Foreskin fibroblast (primary cell): ENCODE measurements at places on chromosomes 4 and X.

DNA sequence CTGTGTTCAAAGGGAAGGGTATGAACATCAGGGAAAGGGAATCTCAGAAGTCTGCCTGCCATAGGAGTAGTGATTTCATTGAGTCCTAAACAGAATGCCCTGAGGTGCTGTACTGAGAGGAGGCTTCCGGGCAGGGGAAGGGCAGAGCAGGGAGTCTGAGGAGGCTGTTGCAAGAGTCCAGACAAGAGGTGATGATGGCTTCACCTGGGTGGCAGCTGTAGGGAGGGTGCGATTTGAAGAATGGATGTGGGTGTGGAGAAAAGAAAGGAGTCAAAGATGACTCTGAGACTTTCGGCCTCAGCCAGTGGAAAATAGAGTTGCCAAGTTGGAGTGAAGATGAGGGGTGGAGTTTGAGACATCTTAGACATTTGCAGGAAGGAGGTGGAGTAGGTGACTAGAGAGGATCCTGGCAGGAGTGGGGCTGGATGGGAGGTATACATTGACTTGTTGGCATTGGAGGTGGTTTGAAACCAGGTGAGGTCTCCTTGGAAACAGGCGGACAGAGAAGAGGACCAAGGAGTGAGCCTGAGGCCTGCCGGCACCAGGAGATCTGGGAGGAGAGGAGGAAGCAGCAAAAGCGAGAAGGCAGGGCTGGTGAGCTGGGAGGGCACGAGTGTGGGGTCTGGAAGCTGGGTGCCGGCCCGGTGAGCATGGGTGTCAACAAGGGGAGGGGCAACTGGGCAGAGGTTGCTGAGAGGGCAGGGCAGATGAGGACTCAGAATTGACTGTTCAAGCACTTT, 24.2 kb downstream of the TBC1D14 start:
- no peak for DNase-seq

DNA sequence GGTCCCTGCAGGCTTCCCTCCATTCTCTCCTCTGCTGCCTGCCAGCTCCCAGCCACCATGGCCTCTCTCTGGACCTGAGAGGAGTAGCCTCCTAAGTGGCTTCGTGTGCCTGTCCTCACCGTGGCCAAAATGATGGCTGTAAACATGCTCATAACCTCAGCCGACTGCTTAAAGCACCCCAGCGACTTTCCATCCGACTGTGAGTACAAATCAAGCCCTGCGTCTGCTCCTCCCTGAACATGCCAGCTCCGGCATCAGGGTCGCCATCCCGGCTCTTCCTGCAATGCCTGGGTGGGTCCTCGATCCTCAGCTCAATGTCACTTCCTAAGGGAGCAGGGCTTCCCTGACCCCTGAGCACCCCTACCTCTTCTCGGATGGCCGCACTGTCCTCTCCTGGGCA, 3.3 kb upstream of the SORCS2 start:
- no peak for DNase-seq

GRCh38 chrX:23826216-23826615, 43.2 kb downstream of the SAT1 start:
- no peak for DNase-seq

GRCh38 chr4:26386386-26386785, 65.6 kb downstream of the RBPJ start:
- no peak for DNase-seq

DNA sequence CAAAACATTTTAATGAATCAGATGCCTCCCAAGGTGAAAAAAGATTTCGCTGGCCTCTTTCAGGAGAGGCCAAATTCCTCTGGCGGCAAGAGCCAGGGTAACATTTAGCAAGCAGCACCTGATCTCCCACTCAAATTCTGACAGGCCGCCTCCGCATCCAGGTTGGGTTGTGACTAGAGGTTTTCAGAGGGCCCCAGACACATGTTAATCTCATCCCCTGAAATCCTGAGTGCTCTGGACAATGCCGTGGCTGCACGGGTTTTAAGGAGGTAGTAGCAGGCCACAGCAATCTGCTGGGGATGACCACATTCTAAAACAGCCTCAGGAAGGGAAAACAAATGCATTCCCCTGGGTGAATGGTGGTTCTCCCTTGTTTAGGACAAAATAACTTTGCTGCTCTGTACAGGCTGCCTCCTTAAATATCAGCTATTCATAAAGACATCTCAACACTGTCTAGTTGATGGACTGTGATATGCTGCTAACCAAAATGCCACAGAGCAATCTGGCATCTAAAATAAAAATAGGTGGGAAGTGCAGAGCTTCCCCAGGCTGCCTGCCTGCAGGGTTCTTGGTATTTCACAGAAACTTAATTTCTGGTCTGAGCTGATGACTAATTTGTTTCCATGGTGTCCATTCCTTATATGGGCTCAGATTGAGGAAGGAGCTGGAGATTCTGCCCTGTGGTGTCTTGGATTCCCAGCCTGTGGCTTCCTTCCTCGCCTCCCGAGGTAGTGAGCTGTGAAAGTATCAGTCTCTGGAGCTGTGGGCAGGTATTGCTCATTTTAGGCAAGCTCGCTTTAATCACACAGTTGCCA, 202.0 kb downstream of the DCLK2 start:
- DNase-seq: peak; percentile 82

DNA sequence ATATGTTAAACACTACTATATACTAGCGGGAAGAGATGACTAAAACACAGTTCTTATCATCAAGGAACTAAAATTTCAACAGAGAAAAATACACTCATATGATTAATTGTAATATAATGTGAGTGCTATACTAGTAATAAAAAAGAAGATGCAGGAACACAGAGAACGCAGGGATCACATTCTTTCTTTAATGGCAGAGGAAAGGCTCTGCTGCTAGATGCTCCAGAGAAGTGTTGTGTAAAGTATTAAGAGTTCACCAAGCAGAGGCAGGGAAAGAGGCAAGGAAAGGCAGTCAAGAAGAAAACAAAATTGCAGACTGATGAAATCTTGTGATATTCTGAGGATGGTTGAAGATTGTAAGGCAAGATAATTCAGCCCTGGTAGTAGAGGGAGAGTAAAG, 394.7 kb downstream of the PDGFC start:
- DNase-seq: no peak

DNA sequence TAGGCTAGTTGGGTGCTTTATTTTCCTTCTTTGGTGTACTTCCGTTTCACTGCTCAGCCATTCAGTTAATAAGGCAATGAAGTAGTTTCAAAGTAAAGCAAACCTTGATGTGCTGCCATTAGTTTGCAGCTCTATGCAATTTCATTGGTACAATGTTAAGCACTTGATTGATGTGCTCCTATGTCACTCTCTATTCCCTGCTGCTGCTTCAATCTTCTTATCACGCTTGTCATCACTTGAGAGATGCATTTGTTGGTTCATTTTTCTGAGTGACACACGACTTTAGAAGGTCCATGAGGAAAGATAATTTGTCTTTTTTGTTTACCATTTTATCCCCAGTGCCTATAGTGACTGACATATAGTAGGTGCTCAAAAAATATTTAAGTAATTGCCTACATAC, 871.0 kb upstream of the PABPC4L start:
- DNase-seq: no peak

- peak; percentile 34 for DNase-seq
These were observed 51.9 kb upstream of the LAS1L start for GRCh38 chrX:65586491-65586890.

GRCh38 chr4:169620880-169621248, 486 bp downstream of the CLCN3 start:
- no peak for DNase-seq

DNA sequence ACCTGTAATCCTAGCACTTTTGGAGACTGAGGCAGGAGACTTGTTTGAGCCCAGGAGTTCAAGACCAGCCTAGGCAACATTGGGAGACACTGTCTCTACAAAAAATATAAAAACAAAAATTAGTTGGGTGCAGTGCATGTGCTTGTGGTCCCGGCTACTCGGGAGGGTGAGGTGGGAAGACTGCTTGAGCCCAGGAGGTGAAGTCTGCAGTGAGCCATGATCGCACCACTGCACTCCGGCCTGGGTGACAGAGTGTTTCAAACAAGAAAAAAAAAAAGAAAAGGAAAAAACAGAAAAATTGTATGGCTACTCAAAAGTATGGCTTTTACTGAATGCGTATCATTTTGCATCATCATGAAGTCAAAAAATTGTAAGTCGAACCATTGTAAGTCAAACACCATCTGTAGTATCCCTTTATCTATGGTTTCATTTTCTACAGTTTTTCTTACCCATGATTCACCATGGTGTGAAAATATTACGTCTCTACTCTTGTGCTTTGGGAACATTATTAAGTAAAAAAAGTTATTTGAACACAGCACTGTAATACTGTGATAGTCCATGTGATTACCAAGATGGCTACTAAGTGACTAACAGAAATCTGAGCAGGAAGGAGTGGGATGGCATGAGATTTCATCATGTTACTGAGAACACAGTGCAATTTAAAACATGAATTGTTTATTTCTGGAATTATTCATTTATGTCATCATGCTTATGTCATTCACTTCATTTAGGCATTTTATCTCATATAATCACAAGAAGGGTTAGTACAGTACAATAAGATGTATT, 26.5 kb upstream of the MANBA start:
- peak; percentile 86 for DNase-seq

DNA sequence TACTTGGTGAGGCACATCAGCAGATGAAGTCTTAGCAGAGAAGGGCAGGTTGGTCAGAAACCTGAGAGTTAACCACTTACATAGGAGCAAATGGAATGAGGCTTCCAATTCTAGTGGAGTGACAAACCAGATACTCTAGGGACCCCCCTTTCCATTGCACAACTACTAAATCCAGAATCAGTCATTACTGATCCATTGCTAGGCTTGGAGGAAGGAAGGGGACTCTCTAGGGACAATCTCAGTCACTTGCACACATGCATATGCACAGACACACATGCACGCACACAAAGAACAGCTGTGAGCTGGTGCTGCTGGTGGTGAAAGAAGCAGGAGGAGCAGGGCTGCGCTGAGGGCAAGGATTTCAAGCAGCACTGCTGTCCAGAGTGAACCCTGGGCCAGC, 25.7 kb downstream of the PNMA5 start:
- DNase-seq: no peak

- no peak for DNase-seq
These were observed 5.5 kb downstream of the CD38 start for GRCh38 chr4:15783676-15784075.

DNA sequence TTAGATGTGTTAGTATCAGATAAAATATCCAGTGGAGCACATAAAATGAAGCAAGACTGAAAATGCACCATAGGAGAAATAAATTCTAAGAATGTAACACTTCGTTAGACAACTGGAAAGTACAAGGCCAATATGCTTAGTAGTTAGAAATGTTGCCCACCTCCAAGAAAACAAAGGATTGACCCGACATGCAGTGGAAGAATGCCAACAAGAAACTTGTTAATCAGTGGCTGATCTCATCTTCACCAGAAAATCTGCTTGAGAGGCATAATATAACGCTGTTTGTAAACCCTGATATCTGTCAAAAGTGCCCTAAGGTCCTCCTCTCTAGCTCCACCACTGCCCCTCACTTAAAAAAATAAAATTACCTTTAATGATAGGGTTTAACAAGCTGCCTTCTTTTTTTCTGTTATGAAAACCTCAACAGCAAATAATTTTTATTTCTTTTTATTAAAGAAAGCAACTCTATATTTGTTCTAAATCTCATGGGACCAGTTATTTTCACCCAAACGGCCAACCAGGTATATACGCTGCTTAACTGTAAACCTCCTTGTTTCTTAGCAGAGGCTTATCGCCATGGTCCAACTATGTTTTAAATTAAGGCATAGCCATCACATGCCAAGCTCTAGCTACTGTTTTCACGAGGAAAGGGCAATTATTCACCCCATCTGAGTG, 1.8 kb downstream of the RASGEF1B start:
- DNase-seq: no peak

GRCh38 chr4:67038228-67038566, 507.1 kb downstream of the CENPC start:
- DNase-seq: no peak

DNA sequence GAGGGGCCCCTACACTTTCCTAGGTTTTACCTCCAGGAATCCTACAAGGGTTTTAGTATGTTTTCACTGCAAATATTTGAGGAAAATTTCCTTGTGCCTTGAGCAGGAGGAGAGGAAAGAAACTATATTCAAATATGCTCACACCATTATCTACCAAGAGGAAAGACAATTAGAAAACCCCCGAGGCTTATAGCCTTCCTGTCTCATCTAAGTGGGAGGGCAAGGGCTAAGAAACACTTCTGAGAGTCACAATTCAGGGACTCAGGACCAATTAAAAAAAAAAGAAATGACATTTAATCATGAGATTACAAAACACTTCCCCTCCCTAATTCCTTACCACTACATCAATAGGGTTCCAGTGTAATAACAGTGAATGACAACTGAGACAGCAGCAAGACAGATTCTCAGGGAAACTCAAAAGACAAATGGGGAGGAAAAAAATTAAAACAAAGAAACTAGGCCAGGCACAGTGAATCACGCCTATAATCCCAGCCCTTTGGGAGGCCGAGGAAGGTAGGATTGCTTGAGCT, 45.6 kb downstream of the ATRX start:
- DNase-seq: no peak

GRCh38 chr4:94032754-94033153, 174.9 kb upstream of the SMARCAD1 start:
- no peak for DNase-seq

- no peak for DNase-seq
These were observed 682.4 kb downstream of the DACH2 start for GRCh38 chrX:86830685-86831084.

DNA sequence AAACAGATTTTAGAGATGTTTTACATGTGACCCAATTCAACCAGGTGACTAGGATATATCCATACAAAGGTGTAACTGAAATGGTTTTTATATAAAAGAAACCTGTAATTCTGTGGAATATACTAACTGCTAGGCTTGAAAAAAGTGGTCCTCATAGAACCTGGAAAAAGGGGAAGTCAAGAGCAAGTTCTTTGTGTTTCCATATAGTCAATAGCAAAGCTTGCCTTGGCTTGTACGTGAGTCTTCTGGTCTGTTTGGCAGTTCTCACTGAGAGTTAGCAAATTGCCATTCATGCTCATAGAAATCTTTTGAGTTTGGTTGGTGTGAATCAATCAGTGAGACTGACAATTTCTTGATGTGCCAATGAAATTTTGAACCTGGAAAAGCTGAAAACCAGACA, 79.4 kb upstream of the SMIM10 start:
- no peak for DNase-seq

- DNase-seq: peak; percentile 63
These were observed 60.5 kb upstream of the C1GALT1C1 start for GRCh38 chrX:120690344-120690743.

GRCh38 chr4:7186516-7187167, 5.7 kb upstream of the SORCS2 start:
- DNase-seq: no peak

DNA sequence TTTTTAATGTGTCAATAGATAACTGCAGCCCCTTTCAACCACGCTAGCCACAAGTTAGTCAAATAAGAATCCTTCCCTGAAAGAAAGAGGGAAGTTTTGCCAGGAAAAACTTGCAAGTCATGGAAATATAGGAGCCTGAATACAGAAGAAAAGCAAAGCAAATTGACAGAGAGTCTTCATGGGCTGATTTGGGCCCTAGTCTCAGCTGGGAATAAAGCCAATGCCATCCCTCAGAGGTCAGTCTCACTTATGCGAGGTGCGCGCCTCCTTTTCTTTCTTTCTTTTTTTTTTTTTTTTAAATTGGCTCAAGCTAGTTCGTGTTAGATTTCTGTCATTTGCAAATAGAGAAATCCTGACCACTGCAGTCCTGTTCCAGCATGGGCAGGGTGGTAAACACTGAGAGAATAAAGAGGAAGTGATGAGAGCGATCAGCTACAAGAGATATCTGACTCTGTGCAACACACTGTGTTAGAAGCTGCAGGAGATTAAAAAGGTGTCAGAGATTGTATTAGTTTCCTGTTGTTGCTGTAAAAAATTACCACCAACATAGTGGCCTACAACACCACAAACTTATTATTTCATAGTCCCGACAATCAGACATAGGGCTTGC, 299.7 kb downstream of the LDB2 start:
- no peak for DNase-seq
